Stimulated activated CD8-positive, alpha-beta memory T cell treated with anti-CD3 and anti-CD28 coated beads, Interleukin-4, amount 100 ng/mL, for 1 hour (primary cell): ENCODE measurements at places on chromosomes 2 and 18.

DNA sequence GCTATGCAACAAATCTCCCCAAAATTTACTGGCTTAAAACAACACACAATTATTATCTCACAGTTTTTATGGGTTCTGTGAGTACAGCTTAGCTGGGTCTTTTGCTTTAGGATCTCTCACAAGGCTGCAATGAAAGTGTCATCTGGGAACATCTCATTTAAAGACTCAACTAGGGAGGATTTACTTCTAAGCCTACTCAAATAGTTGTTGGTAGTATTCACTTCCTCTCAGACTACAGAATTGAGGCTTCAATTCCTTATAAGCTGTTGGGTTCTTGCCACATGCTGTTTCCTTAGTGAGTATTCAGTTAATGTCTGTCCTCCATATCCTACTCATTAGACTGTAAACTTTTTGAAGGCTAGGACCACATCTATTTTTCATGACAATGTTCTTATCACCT, 72.3 kb downstream of the MDH1 start:
- DNase-seq, result no peak

GRCh38 chr2:230946429-230947234, 21.6 kb upstream of the GPR55 start:
- no peak for DNase-seq

DNA sequence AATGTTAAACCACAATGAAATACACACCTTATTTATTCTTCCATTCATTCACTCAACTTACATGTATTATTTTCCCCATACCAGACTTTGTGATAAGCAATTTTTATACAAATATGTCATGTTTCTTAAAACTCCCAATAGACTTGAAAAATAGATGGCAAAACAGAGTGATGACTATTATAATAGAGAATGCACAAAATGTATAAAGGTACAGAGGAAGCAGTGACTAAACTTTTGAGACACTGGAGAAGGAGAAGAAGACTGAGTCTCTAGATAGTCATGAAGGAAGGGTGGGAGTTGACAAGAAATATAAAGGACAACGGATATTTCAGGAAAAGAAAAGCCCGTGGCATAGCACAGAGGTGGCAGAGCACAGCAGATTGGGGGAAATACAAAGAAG, 198.1 kb upstream of the SLC39A10 start:
- no peak for DNase-seq

GRCh38 chr2:240052524-240052923, 797 bp downstream of the OR6B3 start:
- DNase-seq, result no peak

DNA sequence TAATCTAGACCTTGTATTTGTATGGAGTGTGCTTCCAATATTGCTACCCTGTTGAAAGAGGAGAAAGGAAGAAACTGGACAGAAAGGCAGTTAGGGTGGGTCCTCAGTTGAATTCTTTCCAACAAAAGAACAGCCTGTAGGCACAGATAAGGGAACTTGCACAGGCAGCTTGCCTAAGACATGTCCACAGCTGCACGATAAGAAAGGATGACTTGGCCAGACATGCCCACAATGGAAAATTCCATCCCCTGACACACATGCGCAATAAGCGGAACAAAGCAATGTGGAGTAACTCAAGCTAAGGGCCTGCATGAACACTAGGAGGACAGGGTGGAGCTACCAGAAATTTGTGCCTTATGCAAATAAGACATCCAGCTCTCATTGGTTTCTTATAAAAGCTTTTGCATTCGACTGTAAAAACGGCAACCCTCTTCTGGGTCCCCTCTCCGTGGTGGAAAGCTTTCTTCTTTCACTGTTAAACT, 1084.7 kb upstream of the NXPH2 start:
- DNase-seq, result no peak

DNA sequence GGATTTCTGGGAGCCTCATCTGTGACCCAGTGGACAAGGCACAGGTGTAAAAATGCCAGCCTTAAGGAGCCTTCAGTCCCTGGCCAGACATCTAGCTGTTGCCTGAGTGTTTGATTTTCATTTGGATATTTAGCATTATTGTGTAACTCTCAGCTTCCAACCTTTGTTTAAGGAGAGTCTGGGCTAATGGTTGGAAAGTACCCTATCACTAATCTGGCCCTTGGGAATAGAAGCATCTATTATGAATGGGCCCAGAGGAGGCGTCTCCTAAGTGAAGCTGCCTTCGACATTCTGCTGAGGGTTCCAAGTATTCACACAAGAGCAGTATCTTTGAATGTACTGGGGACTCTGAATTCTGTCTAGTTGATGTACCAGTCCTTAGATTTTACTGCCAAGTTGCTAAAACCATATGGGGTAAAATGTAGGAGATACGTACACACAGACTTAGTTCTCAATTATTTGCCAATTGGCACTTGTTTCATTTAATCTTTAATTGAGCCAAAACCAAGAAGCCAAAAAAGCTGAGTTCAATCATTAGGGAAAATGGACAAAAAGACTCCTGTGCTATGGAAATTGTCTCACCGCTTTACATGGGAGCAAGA, 7.2 kb upstream of the ANKRD29 start:
- DNase-seq, result no peak

GRCh38 chr2:7427293-7428060, 510.3 kb downstream of the RNF144A start:
- DNase-seq, result no peak

GRCh38 chr2:195604706-195605105, 52.3 kb upstream of the SLC39A10 start:
- no peak for DNase-seq

- DNase-seq, result no peak
These were observed 9.2 kb upstream of the CDKL4 start for GRCh38 chr2:39252888-39253518.

GRCh38 chr2:2825516-2826208, 494.6 kb upstream of the MYT1L start:
- DNase-seq, result no peak

DNA sequence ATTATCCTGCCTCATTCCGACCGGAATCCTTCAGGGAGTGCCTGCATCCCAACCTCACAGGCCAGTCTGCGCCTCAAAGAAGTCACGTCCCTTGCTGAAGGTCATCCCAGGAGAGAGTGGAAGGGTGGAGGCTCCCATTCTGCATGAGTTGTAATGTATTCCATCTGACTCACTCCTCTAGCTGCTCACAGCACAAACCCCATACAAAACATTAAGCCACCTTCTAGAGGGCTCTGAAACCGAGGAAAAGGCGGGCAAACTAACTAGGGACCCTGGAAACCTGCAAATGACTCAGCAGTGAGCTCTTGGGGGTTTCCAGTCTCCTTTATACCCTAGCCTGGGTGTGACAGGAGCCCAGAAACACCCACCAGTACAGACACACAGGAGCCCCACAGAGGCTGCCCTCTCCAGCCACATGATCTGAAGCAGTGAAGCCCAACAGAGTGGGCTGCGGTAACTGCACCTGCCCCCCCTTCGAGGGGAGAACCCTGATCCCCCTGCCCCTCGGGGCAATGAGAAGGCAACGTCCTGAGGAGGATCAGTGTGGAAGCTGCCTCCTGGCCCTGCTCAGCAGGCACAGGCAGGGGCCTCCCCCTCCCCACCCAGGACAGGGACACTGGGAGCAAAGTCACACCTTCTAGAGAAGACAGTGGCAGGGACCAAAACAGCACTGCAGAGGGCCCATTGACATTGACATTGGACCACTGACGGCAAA, 69.3 kb upstream of the SNTG2 start:
- no peak for DNase-seq

- DNase-seq, result no peak
These were observed 34.8 kb upstream of the SP5 start for GRCh38 chr2:170680172-170680941.

GRCh38 chr18:76460482-76460881, 34.6 kb downstream of the ZNF516 start:
- no peak for DNase-seq

DNA sequence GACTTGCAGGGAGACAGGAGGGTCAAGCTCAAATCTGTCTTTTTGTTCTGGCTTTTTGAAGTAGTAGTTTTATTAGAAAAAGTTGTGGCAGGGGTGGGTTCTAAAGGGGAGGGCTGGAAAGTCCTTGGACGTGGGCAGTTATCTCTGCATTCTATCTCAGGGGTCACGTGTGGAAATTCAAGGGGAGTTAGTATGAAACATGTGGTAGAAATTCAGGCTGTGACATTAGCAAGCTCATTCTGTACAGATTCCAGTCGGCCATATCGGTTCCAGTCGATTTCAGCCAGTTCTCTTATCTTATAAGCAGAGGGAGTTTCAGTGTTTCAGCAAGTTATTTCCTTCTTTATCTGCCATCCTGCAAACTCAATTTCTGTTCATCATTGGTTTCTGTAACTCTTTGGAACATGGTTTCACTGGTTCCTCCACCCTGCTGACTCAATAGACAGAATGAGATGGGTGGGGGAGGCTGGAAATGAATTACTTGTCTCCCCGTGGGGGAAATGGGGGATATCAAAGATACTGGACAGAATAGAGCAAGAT, 53.0 kb downstream of the RAB27B start:
- no peak for DNase-seq

GRCh38 chr18:58288921-58289797, 245.1 kb downstream of the NEDD4L start:
- DNase-seq, result no peak

DNA sequence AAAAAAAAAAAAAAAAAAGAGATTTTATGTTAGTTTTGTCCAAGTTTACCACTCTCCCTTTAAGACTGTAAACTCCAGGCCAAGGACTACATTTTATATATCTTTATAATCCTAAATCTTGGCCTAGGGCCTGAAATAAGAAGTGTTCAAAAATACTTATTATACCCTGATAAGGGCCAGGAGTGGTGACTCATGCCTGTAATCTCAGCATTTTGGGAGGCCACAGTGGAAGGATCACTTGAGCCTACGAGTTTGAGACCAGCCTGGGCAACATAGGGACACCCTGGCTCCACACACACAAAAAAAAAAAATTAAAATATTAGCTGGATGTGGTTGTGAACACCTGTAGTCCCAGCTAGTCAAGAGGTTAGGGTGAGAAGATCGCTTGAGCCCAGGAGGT, 12.7 kb downstream of the TRIP12 start:
- no peak for DNase-seq

GRCh38 chr2:108589781-108590180, 55.5 kb downstream of the LIMS1 start:
- DNase-seq, result no peak

GRCh38 chr2:194486326-194486725, 1170.7 kb upstream of the SLC39A10 start:
- no peak for DNase-seq

GRCh38 chr2:229443141-229443540, 172.1 kb upstream of the PID1 start:
- no peak for DNase-seq

- DNase-seq, result no peak
These were observed 172.1 kb downstream of the NEDD4L start for GRCh38 chr18:58216071-58216481.

DNA sequence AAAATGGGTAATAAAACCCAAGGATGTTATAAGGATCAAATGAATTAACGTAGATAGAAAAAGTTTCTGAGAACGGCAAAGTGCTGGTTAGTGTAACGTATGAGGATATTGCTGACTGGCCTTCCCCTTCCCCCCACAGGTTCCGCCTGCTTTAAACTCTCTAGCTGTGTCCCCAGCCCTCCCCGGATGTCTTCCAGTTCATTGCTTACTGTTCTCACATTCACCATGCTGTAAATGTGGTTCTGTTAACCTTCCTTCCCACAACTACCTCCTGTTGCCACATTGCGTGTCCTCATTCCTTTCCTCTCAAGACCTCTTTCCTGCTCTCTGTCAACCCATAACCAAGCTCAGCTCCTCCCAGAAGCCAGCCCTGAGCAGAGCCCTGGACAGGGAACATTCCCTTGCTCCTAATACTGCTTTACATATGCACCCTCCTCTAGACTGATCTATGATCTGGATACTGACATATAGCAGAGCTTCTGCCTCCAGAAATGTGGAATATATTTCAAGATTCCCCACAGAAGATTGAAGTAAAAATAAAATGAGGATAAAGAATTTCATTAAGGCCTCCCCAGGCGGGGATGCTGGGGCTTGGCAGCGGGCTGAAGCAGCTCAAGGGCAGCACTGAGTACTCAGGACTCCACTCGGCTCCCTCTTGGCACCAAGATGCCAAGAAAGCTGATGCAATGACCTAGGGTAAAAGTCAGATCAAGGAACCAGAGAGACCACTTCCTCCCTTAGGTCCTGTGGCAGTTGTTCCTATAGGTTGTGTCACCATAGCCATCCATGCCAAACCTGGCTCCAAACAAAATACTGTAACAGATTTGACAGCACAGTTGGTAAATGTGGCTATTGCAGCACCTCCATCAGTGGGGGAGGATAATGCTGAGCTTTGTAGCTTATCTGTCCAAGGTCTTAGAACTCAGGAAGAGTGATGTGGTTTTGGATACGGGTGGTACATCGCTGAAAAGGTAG, 136.4 kb upstream of the PIK3C3 start:
- no peak for DNase-seq
